ENCODE measurements at places on chromosomes 12 and 14.
A peak's percentile ranks its signal among the peaks of the same experiment; 100 is the strongest.

- peak; percentile 42 for DNase-seq
Measured at GRCh38 chr12:15590180-15590826, 198.9 kb downstream of the EPS8 start.

DNA sequence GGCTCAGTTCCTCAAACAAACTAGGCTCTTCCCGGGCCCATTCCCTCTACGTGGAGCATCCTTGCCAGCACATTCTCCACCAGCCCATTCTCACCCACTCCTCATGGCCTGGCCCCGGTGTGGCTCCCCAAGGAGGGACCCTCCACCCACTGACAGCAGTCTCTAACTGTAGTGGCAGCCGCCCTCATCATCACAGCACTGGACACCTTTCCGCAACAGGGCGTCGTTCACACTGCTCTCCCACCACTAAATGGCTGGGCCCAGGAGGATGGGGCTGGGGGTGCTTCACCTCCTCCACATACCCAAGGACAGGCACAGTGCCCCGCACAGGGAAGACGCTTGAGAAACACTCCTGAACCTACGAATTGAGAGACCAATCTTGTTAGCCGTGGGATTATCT, 123.0 kb downstream of the RIMBP2 start:
- no peak for DNase-seq

GRCh38 chr14:98514016-98514415, 758.0 kb downstream of the BCL11B start:
- no peak for DNase-seq

- DNase-seq: no peak
Measured at GRCh38 chr14:24459331-24459730, 16.8 kb upstream of the SDR39U1 start.

- DNase-seq: no peak
Measured at GRCh38 chr14:61256826-61257468, 24.2 kb downstream of the TMEM30B start.

DNA sequence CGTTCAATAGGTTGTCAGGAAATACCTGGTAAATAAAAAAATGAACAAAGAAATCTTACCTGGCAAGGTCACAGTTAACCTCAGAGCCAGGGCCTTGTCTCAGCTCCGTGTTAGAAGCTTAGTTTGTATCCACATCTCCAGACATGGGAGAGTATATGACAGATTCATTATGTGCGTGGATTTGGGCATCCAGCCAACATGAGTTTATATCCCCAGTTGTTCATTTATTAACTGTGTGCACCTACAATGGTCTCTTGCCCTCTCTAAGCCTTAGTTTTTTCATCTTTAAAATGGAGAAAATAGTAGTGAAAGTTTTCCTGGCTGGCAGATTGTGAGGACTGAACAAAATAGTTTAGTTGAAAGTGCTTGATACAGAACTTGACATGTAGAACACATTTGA, 437.8 kb downstream of the NPAS3 start:
- DNase-seq: no peak

DNA sequence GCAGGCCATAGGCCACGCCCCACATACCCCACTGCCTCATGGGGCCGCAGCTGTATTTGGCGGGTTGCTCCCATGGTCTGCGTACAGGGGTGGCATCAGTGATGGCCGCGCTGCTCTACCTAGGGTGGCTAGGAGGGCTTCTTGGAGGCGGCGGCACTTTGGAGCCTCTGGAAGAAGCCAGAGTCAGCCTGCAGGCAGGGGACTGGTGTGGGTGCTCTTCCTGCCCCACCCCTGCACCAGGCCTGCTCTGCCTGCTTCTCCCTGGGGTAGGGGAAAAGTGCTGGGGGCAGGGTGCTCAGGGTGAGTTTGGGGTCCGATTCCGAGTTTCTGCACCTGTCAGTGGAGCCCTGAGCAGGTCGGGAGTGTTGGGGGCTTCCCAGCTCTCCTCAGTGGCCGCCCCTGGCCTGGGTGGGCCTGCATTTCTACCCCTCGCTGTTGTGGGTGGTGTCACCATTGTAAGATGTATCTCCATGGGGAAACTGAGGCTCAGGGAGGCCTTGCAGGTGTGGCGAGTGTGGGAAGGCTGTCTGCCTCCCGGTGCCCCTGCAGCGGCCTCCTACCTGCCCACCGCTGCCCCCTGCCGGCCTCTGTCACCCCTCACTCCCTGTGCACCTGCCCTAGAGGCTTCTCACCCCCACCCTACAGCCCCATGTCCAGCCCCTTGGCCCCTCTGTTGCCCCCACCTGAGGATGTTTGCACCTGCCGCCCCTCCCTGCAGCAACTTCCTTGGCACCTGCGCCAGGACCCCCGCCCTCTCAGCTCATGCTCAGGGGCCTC, 5.5 kb downstream of the CEP170B start:
- no peak for DNase-seq

GRCh38 chr12:110382683-110383082, 20.8 kb downstream of the ANAPC7 start:
- no peak for DNase-seq

GRCh38 chr14:102320671-102321455, 1.3 kb downstream of the ZNF839 start:
- no peak for DNase-seq

DNA sequence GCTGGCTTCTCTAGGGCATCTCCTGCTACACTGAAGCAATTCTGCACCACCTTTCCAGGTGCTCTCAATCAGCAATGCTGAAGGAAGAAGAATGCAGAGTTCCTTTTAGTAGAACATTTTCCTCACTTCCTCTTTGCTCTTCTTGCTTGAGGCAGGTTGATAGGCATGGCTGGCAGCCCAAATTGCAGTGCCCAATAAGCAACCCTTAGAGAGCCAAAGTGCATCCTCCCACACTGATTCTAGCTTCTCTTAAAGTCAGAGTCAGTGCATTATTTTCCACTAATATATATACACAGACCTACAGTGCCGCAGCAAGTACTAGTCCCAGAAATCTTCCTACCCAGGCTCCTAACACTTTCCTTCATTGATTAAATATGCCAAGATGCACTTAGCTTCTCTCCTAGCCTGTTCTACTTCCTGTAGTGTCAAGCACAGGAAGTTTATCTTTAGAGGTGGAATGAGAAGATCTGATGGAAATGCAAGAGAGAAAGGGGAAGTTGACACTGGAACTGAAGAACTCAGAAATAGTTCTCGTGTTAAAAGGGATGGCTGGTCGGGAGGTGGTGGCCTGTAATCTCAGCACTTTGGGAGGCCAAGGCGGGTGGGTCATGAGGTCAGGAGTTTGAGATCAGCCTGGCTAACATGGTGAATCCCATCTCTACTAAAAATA, 132.7 kb downstream of the SSPN start:
- DNase-seq: no peak

DNA sequence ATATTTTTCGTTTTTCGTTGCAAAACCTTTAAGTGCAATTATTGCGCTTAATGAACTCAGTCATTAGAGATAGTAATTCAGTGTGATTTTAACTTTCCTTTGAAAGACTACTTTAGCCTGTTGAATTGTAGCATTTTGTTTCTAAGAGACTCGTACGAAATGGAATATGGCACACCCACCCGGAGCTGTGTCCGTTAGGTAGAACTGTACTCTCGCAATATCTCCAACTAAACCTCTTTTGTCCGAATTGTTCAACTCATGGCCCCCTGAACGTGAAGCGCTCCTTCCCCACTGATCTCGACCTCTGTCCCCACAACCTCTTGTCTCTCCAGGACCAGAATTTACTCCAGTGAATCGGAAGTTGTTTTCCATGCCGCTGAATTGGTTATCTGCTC, 800 bp downstream of the PCNX4 start:
- DNase-seq: no peak

GRCh38 chr12:19529951-19530636, 90.8 kb downstream of the AEBP2 start:
- no peak for DNase-seq

GRCh38 chr12:4027412-4027811, 154.2 kb upstream of the PARP11 start:
- no peak for DNase-seq

Measured in NCI-H774 (cell line).